ENCODE measurements at places on chromosomes 4 and X. TPM values are rescaled to one million over a fixed set of nuclear protein-coding genes. Genes with fewer than 3 reads are reported as not detected.
A peak's percentile ranks its signal among the peaks of the same experiment; 100 is the strongest.

DNA sequence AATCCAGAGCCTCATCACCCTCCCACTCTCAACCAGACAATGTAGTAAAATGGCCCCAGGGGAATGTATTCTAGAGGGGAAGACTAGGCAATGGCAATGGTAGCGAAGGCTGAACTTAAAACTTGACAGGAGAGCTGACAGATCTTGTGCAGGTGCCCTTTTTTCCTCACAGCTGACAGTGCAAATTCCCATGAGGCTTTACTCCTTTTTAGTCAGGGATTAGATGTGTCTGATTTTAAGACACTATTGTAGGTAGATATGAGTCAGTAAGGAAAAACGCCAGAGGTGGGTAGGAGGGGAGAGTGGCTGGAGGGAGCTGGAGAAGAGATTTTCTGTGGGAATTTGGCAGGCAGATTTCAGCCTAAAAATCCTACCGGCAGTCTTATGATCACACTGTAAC, 10.7 kb downstream of the CAPN6 start:
- H3K27me3 ChIP-seq = no peaks in the 10 kb centered on the region
- no peak overlapping the region for H3K4me3 ChIP-seq
- DNase-seq = no peak
- H3K27ac ChIP-seq = no peak overlapping the region
- H3K36me3 ChIP-seq = no peaks in the 10 kb centered on the region

DNA sequence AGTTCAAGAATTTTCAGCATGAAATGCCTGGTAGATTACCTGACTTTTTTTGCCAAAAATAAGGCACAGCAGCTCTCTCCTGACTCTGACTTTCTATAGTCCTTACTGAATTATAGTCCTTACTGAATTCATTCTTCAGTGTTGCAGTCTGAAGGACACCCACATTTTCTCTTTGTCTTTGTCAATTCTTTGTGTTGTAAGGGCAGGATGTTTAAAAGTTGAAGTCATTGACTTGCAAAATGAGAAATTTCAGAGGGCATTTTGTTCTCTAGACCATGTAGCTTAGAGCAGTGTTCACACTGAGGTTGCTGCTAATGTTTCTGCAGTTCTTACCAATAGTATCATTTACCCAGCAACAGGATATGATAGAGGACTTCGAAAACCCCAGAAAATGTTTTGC, 168.0 kb downstream of the SOWAHB start:
- no peaks in the 10 kb centered on the region for H3K4me1 ChIP-seq
- no peak overlapping the region for H3K4me3 ChIP-seq
- H3K27me3 ChIP-seq = no peaks in the 10 kb centered on the region
- no peak for DNase-seq

- peak; percentile 94 for DNase-seq
- H3K27ac ChIP-seq = peak within 1 kb of the TSS; percentile 92
- peaks cover 35% of the 10 kb centered on the region for H3K4me1 ChIP-seq
- no peaks in the 10 kb centered on the region for H3K27me3 ChIP-seq
Measured at GRCh38 chrX:154547245-154548027, at the start of gene IKBKG. Gene IKBKG, plus strand, starts transcription at chrX:154547620. Its CDS starts 4,383 bp downstream, at chrX:154552003.

The FAM53A gene
- total RNA-seq = 8.0 TPM

The ADGRL3 gene
- 18.0 TPM for total RNA-seq

DNA sequence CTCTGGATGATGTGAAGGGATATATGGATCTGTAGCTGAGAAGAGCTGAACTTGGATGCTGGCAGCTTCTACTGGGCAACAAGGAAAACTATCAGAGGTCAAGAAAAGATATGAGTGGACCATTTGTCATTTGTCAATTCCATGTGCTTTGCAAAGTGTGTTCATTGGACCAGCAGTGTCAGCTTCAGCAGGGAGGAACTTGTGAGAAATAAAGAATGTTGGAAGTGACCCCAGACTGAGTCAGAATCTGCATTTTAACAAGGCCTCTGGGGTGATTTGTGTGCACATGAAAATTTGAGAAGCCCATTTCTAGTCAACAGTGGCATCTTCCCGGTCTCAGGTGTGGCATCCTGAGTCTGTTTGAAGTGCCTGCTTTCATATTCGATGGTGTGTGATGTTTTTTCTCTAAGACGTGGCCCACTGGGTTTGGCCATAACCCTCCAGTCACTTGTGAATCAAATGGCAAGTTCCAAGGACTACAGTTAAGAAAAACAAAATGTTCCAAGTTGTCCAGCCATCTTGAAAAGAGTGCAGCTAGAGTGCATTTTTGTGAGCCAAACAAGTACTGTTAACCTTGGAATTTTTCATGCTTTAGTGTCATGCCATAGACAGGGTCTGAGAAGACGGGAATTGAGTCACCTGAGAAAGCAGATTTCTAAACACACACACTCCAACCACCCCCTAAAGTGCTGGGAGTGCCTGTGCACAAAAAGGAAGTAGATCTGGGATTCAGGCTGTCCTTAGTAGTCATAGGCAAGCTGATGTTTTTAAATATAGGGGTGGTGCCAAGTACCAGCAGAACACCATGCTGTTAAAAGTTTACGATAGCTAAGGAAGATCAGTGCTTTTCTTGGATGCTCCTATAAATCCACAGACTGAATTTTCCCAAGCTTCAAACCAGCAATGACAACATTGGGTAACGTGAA, 26.4 kb downstream of the GPM6B start:
- no peaks in the 10 kb centered on the region for H3K27me3 ChIP-seq
- H3K4me1 ChIP-seq = no peaks in the 10 kb centered on the region
- DNase-seq = no peak
- no peaks in the 10 kb centered on the region for H3K36me3 ChIP-seq
- H3K27ac ChIP-seq = peak overlapping the region; percentile 59

The RADX gene
- total RNA-seq = 34.0 TPM

- no peaks in the 10 kb centered on the region for H3K36me3 ChIP-seq
- no peak overlapping the region for H3K4me3 ChIP-seq
- no peaks in the 10 kb centered on the region for H3K27me3 ChIP-seq
- no peak overlapping the region for H3K27ac ChIP-seq
- DNase-seq = no peak
Measured at GRCh38 chrX:71107762-71108360, 1.3 kb upstream of the CXorf65 start.

GRCh38 chr4:116925900-116926457, 159.4 kb downstream of the TRAM1L1 start:
- H3K36me3 ChIP-seq = no peaks in the 10 kb centered on the region
- DNase-seq = no peak
- H3K27me3 ChIP-seq = peaks cover 24% of the 10 kb centered on the region
- H3K4me1 ChIP-seq = peaks cover 6% of the 10 kb centered on the region
- peak overlapping the region; percentile 27 for H3K4me3 ChIP-seq
- no peak overlapping the region for H3K27ac ChIP-seq

- H3K4me1 ChIP-seq = peaks cover 4% of the 10 kb centered on the region
- no peaks in the 10 kb centered on the region for H3K36me3 ChIP-seq
- no peak overlapping the region for H3K27ac ChIP-seq
- DNase-seq = no peak
Measured at GRCh38 chr4:78613522-78614321, 62.2 kb downstream of the ANXA3 start.

DNA sequence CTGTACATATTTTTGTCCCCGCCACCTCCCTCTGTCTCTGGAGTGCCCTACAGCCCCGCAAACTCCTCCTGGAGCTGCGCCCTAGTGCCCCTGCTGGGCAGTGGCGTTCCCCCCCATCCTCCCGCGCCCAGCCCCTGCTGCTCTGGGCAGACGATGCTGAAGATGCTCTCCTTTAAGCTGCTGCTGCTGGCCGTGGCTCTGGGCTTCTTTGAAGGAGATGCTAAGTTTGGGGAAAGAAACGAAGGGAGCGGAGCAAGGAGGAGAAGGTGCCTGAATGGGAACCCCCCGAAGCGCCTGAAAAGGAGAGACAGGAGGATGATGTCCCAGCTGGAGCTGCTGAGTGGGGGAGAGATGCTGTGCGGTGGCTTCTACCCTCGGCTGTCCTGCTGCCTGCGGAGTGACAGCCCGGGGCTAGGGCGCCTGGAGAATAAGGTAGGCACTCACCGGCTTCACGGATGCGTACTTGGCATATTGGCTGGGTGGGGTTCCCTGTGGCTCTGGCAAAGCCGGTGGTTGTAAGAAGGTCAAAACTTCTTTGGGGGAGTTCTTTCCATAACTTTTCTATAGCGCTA, 653 bp downstream of the HHIP start:
- DNase-seq = no peak
- H3K4me1 ChIP-seq = peaks cover 24% of the 10 kb centered on the region
- H3K27ac ChIP-seq = no peak overlapping the region
- peaks cover 57% of the 10 kb centered on the region for H3K27me3 ChIP-seq
- H3K36me3 ChIP-seq = no peaks in the 10 kb centered on the region
- peak overlapping the region; percentile 67 for H3K4me3 ChIP-seq

DNA sequence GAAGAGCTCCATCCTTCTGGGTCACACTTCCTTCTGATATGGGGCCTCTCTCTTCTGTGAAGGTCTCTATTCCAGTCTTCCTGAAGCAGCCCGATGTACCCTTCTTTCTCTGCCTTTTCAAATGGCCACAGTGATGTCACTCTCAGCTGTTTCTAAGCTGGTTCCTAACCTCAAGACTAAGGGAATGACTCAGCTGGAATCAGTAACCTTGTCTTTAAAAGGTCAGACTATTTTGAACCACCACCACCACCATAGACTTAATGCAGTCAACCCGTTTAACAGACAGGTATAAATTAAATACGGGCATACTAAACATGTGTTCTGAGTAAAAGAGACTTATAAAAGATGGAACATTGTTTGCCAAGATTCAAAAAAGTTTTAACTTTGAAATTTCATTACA, 121.0 kb downstream of the PPA2 start:
- no peak overlapping the region for H3K27ac ChIP-seq
- no peaks in the 10 kb centered on the region for H3K4me1 ChIP-seq
- no peaks in the 10 kb centered on the region for H3K36me3 ChIP-seq
- DNase-seq = no peak

DNA sequence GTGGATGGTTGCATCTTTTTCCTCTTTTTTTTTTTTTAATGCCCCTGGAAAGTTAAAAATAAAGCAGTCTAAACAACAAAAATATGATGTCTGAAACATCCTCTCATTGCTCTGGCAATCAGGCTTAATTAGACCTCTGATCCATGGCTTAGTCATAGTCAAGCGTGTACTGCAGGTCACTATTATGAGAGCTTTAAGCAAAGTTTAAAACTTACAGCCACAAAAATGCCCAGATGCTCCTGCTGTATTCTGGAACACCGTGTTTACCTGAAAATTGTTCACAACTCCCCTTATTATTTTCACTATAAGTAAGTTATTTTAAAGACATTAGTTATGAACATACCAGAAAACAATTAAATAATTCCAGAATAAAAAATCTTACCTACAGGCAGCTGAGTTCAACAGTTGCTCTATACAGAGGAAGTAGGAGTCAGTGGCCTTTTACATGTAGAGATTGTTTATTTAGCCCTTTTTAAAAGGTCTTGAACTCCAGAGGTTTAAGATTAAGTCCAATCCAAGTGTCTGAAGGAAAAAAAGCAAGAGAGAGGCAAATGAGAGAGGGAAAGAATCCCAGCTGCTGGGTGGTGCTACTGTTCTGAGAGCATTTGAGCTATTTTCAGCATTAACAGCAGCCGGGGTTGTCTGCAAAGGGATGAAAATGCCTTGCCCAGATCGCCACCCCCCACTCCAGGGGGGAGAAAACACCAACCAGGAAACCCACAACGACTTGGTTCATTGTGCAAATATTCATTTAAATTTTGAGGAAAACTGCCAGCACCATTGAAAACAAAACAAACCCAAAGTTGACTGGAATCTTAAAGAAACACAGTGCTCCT, 36.9 kb downstream of the SORBS2 start:
- peak overlapping the region; percentile 30 for H3K4me3 ChIP-seq
- H3K36me3 ChIP-seq = no peaks in the 10 kb centered on the region
- H3K27me3 ChIP-seq = no peaks in the 10 kb centered on the region
- peaks cover 4% of the 10 kb centered on the region for H3K4me1 ChIP-seq
- H3K27ac ChIP-seq = peak overlapping the region; percentile 73

GRCh38 chrX:115958687-115959359, 211.7 kb upstream of the AGTR2 start:
- H3K4me3 ChIP-seq = no peak overlapping the region
- H3K27ac ChIP-seq = no peak overlapping the region
- DNase-seq = no peak
- H3K36me3 ChIP-seq = no peaks in the 10 kb centered on the region
- no peaks in the 10 kb centered on the region for H3K4me1 ChIP-seq

DNA sequence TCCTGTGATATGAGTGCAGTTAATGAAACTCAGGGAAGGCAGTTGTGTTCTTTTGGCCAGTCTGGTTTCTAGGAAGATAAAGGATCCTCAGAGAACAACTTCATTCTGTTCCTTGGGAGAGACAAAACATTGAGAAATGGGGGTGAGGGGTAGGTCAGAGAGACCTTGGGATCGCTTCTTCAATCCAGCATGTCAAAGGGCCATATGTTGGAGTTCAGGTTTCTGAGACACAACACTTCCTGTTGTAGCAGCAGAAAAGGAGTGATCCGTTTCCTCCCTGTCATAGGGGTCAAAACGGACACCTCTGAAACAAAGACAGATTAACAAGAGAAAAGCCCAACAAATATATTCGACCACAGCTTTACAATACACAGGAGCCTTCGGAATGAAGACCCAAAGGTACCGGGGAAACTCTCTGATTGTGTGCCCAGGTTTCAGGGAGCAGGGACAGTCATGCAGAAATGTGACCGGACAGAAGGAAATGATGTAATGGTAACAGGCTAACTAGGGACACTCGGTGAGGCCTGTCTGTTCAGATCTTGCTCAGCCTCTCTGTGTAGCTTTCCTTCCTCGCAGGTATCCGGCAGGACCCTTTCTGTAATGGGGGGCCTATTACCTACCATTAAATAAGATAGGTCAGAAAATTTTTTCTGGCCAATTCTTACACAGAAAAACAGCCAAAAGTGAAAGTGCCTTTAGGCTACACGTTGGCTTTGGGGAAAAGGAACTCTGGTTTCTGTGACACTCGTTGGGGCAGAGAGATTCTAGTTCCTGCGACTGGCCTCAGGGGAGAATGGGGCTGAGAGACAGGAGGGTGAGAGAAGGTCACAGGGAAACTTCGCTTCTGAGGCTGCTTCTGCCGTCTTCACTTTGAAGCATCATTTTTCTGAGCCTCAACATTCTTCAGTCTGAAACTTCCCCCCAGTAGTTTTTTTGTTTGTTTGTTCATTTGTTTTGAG, 103.3 kb upstream of the TLR3 start:
- no peaks in the 10 kb centered on the region for H3K36me3 ChIP-seq
- peaks cover 4% of the 10 kb centered on the region for H3K4me1 ChIP-seq
- no peak for DNase-seq
- no peaks in the 10 kb centered on the region for H3K27me3 ChIP-seq
- no peak overlapping the region for H3K4me3 ChIP-seq

- H3K27ac ChIP-seq = no peak within 1 kb of the TSS
- H3K36me3 ChIP-seq = no peaks in the 10 kb centered on the region
- no peak for DNase-seq
- H3K4me3 ChIP-seq = no peak within 1 kb of the TSS
- H3K4me1 ChIP-seq = no peaks in the 10 kb centered on the region
- no peaks in the 10 kb centered on the region for H3K27me3 ChIP-seq
Measured at GRCh38 chr4:41981456-41981855, at the start of gene DCAF4L1. Gene DCAF4L1, plus strand, starts transcription at chr4:41981756. Its CDS starts 37 bp downstream, at chr4:41981793.

DNA sequence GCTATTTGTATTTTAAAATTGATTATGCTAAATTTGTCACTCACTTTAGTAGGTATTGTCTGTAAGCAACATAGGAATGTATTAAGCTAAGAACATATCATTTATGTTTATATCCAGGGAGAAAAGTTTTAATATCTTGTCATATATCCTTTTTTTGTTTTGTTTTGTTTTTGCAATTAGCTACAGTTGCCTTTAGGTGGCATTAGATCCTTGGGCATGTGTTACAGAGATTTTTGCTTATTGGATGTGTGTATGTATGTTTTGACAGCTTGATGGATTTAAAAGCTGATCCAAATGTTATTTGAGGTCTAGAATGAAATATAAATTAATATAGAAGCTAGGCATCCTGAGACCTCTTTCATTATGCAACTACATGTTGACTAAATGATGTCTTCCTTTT, 36.1 kb upstream of the OTUD4 start:
- no peaks in the 10 kb centered on the region for H3K27me3 ChIP-seq
- H3K4me3 ChIP-seq = no peak overlapping the region
- no peak for DNase-seq
- H3K27ac ChIP-seq = no peak overlapping the region
- no peaks in the 10 kb centered on the region for H3K36me3 ChIP-seq

The NDP gene
- total RNA-seq = not detected

Measured in suprapubic skin (tissue), 4 donors.